ENCODE measurements at places on chromosomes 1 and 21.
A peak's percentile ranks its signal among the peaks of the same experiment; 100 is the strongest.

GRCh38 chr1:55885619-55886018, 670.5 kb upstream of the USP24 start:
- no peak for DNase-seq

DNA sequence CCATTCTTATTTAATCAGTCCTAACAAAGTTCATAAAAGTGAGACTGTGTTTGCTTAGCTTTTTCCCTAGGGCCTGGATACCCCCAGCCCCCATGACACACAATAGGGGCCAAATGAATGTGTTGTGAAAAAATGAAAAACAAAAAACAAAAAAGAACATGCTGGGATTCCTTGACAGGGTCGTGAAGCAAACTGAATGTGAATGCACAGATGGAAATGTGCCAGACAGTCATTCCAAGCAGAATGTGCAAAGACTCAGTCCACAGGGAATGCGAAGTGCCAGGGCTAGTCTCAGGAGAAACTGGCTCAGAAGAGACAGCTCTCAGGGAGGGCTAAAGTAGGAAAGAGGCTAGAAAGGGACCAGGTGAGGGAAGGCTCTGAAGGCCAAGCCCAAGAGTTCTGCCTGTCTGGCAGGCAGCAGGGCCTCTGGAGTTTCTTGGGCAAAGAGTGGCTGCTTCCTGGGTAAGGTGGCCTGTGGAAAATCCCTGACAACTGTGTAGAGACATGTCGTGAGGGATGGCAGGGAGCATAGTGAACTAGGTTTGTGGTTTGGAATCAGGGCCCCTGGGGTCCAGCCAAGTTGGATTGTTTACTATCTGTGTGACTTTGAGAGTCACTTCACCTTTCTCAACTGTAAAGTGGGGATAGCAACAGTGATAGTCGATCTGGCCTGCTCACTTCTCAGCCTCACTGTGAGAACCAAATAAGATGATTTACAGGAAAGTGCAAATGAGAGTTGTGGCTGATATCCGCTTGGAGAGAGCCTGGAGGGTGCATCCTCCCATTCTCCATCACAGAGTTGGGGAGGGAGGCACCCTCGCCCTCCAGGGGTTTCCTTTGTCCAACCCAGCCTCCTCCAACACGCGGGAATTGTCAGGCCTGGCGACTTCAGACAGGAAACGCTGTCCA, 1.2 kb upstream of the ADAM15 start:
- no peak for DNase-seq

DNA sequence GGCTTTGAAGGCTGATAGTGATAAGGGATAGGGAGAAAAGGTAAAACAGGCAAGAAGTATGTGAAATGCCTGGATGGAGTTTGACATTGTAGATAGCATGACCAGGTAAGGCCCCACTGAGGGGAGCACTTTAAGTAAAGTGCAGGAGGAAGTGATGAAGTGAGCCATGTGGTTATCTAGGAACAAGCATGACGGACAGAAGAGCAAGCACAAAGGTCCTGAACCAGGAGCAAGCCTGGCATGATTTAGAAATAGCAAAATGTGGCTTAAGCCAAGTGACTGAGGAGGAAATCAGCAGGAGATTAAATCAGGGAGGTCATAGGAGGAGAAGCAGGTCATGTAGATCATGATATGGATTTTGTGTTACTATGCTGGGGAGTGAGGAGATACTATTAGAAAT, 129.2 kb downstream of the GLUL start:
- no peak for DNase-seq

DNA sequence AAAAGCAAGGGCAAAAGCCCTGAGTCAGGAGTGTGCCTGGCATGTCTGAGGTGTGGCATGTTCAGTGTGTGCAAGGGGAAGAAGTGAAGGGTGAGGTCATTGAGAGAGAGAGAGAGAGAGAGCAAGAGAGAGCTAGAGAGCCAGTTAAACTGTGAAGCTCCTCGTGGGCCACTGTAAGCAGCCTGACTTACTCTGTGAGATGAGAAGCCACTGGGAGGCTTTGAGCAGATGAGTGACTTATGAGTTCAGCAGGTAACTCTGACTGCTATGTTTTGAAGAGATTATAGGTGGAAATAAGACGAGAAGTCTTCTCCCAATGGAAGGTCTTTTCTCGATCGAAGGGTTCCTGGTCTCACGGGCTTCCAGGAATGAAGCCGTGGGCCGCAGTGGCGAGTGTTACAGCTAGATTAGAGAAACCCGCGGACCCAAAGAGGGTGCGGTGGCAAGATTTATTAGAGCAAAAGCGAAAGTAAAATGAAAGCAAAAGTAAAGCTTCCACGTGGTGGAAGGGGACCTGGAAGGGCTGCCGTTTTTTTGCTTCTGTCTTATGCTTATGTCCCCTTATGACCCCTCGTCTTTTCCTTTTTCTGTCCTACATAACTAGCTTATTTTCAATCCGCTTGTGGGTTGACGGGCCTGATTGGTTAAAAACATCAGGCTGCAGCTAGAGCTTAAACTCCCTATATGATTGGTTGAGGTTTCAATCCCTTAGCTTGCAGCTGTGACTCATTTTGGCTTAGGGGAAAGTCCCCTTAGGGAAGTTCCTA, 323.1 kb upstream of the FAM78B start:
- peak; percentile 42 for DNase-seq

- DNase-seq, result no peak
Observed at GRCh38 chr1:155002464-155003226, at the start of gene ZBTB7B. Gene ZBTB7B (plus strand): TSS chr1:155002802. CDS start chr1:155014661, 11,859 bp downstream.

DNA sequence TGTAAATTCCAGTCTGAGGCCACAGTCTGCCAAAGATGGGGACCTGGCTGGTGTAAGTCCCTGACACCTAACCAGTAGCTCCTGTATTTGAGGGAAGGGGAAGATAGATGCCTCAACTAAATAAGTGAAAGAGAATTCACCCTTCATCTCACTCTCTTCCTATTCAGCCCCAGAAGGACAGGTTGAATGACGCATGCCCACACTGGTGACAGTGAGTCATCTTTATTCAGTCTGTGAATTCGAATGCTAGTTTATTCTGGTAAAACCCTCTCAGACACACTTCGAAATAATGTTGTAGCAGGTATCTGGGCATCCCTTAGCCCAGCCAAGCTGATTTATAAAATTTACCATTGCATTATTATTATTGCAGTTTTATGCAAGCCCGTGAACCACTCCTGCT, 617.0 kb upstream of the PRMT6 start:
- DNase-seq, result no peak

DNA sequence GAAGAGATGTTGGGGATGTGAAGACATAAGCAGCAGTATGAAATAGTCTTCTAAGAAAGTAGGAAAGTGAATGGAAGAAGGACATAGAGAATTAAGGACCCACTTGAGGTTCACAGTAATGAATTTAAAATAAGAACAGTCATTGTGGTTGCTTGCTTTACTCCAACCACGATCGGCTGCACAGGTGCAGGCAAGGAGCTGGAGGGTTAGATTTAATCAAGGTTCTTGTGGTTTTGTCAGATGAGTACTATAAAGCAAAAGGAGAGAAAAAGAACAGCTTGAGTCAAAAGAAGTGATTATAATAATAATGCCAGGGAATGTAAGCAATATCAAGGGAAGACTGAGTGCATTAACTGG, 46.1 kb upstream of the RBM34 start:
- DNase-seq, result peak; percentile 27

DNA sequence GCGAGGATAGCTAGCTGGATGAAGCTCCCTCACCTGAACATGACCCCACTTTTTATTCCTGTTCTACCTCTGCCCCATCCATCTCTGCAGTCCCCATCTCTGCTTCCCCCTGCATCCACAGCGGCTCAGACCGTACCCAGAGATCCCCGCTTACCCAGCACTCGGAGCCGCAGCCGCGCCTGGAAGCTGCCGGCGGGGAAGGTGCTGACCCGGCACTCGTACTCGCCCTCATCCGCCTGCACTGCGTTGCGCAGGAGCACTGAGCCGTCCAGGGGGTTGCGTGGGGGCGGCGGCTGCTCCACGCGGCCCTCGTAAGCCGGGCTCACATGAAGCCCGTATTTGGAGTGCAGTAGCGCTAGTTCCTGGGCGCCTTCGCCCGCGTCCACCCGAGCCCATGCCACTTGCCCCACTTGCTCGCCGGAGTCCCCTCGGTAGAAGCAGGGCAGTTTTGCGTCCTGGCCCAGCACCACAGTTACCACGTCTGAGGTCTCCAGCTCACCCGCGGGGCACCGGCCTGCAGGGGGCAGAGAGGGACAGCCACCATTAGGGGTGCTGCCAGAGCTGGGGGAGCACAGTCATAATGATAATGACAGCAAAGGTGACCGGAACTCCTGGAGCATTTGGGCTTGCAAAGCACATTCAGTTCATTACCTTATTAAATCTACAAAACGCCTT, 9.8 kb downstream of the NECTIN4 start:
- no peak for DNase-seq

GRCh38 chr1:66043186-66043585, 250.5 kb downstream of the PDE4B start:
- DNase-seq, result no peak

DNA sequence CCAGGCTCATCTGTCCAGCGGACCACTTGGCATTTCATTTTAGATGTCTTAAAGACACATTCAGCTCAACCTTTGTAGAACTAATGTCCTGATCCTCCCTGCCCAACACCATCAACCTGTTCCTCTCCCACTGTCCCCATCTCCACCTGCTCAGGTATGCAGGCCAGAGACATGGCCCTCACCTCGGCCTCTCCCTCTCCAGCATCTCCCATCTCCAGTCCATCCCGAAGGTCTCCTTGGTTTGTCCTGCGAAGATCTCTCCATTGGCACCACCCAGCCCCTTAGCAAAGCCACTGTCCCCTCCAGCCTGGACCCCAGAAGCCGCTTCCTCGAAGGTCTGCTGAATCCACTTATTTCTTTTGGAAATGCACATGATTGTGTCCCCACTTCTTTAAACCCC, 20.9 kb upstream of the KCNC4 start:
- no peak for DNase-seq

DNA sequence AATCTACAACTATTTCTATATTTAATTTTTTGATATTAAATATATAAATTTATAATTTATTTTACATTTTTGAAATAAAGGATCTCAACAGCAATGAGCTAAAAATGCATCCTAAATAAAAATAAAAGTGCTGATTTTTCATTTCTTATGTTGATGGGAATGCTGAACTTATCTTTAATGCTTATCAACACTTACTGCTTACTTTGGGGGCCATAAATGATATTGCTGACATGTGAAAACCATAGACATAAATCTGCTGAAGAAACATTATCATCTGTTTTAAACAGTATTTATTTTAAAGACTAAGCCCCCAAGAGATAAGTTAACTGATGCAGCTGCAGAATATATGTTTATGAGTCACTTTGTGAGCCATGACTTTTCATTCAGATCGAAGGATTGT, 594.1 kb upstream of the PKN2 start:
- DNase-seq, result no peak

- DNase-seq, result peak; percentile 69
Observed at GRCh38 chr1:41739061-41739955, 179.4 kb downstream of the HIVEP3 start.

DNA sequence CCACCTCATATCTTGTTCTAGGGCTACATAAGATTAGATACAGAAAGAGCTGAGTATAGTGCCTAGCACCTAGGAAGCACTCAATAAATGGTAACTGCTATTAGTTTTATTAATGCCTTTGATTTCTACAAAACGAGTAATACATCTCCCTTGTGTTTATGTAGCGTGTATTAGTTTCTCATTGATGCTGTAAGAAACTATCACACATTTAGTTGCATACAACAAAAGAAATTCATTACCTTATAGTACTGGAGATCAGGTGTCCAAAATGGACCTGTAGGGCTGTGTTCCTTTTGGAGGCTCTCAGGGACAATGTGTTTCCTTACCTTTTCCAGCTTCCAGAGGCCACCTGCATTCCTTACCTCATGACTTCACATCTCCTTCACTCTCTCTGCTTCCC, 961 bp upstream of the ERO1B start:
- DNase-seq, result no peak

GRCh38 chr1:162389021-162389818, 7.7 kb downstream of the C1orf226 start:
- DNase-seq, result no peak

GRCh38 chr1:218970397-218970990, 203.2 kb upstream of the LYPLAL1 start:
- no peak for DNase-seq

DNA sequence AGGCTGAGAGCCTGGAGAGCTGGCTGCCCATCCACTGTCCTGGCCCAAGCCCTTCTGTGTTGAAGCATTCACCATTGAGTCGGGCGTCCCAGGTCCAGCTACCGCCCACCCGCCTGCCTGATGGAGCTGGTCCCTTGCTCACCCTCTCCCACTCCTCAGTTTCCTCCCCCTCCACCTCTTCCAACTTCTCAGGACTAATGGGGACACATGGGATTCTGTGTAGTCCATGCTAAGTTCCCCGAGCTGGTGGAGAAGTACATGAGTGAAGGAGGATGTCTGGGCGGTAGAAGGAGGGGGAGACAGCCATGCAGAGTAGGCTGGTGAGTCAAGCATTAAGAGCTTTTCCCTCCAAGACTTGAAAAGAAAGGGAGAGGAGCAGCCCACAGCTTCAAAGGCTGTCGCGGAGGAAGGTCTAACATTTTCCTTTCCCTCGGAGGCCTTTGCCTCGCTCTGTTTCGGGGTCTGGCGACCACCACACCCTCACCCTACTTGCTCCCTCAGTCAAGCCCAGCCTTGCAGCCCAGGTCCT, 561 bp downstream of the SLC26A9 start:
- no peak for DNase-seq
